ENCODE measurements at places on chromosomes 2 and 18.
A peak's percentile ranks its signal among the peaks of the same experiment; 100 is the strongest.

- DNase-seq, result no peak
These were observed 35.6 kb upstream of the LPIN1 start for GRCh38 chr2:11710632-11711353.

GRCh38 chr18:23311351-23312121 is 141.6 kb upstream of the RIOK3 start:
- no peak for DNase-seq

DNA sequence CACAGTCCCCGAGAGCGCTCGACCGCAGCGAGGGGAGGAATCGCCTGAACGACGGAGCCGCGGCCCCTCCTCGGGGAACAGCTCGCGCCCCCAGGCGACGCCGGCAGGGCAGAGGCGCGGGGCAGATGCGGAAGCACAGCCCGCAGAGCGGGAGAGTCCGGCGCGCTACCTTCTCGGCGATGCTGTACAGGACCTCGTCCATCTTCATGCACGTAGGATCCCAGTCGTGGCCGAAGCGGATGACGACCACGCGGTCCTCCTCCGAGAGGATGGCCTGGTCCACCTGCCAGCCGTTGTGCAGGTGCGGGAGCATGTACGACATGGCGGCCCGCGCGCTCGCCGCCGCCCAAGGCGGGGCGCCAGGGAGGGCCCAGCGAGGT is 302 bp downstream of the TXNL4A start:
- DNase-seq, result peak; percentile 52

DNA sequence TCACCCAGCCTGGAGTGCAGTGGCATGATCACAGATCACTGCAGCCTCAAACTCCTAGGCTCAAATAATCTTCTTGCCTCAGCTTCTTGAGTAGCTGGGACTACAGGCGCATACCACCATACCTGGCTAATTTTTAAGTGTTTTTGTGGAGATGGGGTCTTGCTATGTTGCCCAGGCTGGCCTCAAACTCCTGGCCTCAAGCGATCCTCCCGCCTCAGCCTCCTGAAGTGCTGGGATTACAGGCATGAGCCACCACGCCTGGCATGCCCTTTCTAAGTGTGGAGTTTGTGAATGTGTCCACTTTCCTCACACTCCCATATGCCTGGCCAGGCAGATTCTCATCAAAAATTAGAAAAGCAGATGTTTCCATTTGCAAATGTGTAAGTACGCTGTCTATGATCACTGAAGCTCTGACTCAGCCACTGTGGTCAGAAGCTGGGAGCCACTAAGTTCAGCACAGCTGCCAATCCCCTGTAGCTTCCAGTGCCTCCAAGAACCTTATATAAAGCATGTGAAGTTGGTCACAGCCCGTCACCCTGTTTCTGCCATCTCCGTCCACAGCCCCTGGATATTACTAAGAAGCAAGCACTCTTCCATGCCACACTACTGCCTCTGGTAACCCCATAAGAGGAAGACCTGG is 155.4 kb downstream of the FAM210A start:
- no peak for DNase-seq

DNA sequence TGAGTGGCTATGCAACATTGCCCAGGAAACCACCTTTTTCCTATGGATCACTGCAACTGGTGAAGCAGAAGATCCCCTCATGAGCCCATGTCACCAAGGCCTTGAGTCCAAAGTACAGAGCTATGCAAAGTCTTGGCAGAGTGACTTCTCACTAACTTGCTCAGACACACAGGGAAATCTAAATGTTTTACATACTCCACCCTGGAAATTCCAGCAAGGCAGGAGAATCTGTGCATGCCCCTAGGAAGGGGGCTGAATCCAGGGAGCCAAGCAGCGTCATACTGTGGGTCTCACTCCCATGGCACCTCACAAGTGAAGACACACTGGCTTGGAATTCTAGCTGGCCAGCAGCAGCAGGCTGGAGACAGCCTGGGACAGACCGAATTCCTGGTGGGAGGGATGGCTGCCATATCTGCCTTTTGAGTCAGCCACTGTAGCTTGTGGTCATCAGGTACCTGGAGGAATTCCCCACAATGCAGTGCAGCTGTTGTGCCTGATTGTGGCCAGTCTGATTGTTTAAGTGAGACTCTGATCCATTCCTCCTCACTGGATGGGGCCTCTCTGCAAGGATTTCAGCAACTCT is 1817.4 kb downstream of the SUCLG1 start:
- DNase-seq, result no peak

All from NCI-H2081 (cell line).